ENCODE measurements at places on chromosomes 1 and 21.

DNA sequence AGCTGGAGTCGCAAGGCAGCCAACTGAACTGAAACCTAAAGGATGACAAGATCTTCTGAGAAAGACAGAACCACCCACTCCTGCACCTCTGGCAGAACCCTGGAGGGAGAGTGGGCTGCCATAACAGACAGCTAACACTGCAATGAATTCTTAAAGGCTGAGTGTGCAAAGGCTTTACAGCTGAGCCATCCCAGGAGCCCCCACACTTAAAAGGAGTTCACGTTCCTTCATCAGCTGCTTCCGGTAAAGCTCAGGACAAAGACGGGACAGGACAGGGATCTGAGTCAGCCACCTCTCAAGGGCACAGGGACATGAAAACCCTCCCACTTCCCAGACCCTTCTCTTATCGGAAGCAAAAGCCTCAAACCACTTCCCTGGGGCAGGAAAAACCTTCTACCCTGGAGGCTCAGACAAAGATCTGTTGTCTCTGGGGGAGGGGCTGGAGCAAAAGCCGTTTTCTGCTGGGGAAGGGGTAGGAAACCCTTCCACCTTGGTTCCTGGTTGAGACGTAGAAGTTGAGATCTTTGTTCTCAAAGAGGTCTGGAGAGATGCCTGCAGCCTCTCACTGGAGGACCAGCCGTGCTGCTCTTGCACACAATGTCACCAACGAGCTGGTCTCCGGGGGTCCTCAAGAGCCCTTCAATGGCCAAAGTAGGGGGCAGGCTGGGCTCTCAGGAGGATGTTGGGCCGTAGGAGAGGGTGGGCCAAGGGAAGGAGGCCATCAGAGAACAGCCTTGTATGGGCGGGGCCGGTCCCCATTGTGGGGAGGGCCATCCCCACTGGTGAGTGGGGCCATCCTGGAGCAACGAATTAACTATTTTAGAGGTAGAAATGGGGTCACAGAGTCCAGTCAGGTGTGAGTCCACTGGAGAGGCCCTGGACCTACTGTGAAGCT lies 452.4 kb downstream of the PTPRU start:
- peak; percentile 21 for DNase-seq

- no peak for DNase-seq
Measured at GRCh38 chr1:246836209-246836966, 95.4 kb downstream of the AHCTF1 start.

GRCh38 chr1:157137046-157137407 lies 1.2 kb downstream of the ETV3 start:
- no peak for DNase-seq

GRCh38 chr1:89598450-89599331 lies 34.2 kb upstream of the LRRC8C start:
- DNase-seq = no peak

DNA sequence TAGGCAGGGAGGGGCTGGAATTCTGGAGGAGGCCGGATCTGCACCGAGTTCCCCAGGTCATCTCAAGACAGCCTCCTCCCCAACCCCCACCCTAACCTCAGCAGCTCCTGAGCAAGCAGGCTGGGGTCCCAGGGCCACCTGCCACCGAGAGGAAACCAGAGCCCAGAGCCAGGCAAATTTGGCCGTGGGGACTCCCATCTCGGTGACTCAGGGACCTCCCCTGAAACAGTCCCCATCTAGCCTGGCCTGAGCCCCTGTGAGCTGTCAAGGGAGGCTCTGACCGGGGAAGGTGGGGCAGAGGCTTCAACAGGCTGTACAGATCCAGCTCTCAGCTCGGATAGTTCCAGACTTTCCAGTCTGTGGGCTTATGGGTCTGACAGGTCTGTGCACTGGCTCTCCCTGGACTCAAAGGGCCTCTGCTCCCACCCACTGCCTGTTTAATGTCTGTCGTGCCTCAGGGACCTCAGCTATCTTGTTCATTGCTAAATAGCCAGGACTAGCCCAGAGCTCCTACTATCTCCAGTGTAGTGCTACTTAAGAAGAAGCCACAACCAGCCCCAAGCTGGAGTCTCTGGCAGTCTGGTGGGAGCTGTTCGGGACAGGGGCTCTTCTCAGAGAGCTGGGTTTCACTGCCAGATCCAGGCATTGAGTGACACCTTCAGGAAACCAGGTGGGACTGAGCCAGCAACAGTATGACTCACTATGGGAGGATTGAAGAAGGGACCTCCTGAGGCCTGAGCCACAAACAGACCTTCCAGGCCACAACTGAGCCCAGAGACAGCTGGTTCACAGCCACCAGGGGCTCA lies 25.6 kb downstream of the MATN1 start:
- no peak for DNase-seq

GRCh38 chr1:209406168-209406567 lies 177.3 kb upstream of the CAMK1G start:
- DNase-seq = no peak

DNA sequence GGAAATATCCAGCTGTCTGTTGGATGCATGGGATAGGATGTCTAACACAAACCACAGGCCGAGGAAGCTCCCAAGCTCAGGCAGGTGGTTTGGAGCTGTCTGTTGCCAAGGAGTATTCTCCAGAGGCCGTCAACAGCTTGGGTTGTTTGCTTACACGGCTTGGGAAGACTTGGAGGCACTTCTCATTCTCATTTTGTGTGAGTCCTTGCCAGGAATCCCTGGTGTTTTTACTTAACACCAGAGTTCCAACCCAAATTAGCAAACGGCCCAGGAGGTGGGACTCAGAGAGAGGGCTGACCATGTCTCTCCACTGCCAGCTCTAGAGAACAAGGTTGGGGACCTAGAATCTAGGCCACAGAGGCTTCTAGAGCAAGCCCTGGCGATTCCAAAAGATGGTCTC lies 72.7 kb upstream of the FAM20B start:
- DNase-seq = no peak

DNA sequence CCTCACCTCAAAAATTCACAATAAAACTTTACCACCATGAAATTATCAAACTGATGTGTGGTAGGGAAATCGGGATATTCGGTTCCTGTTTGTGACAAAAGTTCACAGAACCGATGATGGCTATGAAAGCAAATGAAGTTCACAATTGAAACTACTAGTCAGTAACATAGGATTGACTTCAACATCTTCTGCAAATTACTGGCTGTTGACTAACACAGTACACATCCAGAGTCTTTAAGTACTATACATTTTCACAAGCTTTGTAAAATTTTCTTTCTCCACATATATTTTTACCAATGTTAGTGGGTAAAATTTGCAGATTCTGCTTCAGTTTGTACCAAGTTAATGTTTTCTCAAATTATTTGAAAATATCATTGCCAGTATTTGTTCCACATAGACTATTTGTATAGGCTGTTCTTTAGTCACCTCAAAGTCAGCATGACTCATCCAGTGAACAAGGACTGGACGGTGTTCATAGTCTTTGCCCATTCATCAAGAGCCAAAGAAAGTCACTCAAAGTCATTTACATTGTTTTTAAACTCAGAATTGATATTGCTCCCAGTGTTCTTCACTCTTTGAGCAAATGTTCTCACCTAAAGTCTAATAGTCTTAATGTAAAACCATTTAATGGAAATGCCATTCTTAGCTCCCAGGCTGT lies 213.4 kb downstream of the USP25 start:
- DNase-seq = no peak

GRCh38 chr1:5369223-5369622 lies 623.0 kb downstream of the NPHP4 start:
- DNase-seq = no peak

- DNase-seq = no peak
Measured at GRCh38 chr1:60108196-60108595, 34.6 kb upstream of the C1orf87 start.

GRCh38 chr1:26361605-26362122 lies 7.7 kb upstream of the CRYBG2 start:
- DNase-seq = no peak

DNA sequence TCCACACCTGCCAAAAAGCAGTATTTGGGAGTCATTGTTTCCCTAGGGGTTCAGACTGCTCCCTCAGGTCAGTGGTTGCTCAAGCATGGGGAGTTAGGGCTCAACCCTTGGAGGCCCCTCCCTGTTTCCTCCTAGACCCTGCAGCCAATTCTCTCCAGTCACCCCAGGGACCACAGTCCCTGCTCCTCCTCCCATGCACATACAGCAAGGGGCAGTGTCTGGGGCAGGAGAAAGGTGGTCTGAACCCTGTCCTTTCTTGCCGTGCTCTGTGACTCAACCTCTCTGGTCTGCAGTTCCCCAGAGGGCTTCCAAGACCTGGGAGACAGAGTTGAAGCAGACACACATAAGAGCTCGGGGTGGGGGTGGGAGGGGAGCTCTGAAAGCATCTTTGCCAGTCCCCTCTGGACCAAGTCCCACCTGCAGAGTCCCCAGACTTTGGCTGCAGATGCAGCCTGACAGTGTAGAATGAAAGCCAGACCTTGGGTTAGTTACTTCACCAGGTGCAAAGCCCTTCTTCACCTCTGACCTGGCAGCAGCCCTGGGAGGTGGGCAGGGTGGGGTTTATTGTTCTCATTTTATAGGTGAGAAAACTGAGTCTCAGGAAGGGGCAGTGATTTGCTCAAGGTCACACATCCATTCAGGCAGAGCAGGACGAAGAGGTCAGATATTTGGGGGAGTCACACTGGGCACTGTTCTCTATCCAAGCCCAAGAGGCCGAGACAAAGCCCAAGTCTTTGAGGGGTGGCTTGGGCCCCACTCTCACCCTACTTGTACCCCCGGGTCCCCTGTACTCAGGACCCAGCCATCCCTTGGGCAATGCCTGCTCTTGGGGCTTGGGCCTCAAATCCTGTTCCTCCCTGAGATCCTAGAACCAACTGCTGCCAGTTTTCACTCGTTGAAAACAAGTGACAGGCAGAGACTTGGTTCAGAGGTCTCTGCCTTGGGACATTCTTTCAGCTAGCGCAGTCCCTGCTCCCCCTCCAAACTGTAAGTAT lies 748 bp downstream of the PDZK1IP1 start:
- no peak for DNase-seq

DNA sequence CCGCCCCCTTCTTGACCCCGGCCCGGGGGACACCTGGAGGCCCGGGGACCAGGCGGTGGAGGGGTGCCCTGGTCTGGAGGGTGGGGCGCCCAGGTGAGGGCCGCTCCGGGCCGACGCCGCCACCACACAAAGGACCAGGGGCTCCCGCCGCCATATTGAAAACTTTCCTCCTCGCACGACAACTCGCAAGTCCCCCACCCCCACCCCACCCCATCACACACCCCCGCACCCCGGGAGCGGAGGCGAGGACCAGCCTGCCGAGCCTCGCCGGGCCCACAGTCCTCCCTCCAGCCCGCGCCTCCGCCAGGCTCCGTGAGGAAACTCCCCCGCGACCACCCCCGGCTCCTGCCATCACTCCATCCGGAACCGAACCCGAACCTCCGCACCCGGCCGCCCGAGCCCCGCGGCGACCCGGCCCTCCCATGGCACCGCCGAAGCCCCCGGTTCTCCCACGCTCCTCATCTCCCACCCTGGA lies 733 bp downstream of the KDM5B start:
- peak; percentile 45 for DNase-seq

- no peak for DNase-seq
Measured at GRCh38 chr1:77316966-77317365, 35.1 kb downstream of the AK5 start.

DNA sequence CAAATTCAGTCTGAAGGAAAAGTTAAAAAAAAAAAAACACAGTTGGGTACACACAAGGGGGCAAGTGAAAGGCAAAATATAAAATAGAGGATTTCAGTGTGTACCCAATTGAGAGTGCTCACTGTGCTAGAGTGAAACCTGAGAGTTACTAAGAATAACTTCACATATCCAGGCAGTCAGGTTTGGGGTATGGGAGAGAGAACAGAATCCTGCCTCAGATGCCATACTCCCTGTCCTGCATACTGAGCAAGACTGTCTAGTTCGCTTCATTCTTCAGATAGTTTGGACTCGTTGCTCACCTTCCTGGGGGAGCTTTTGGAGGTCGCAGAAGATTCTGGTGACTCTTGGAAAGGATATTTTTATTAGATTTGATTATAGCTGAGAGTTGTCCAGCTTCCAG lies 20.4 kb downstream of the CEP85 start:
- no peak for DNase-seq

- no peak for DNase-seq
Measured at GRCh38 chr1:98028800-98029199, 108.0 kb upstream of the DPYD start.

GRCh38 chr1:90821788-90822359 lies 104.8 kb upstream of the BARHL2 start:
- DNase-seq = no peak

- DNase-seq = no peak
Measured at GRCh38 chr1:107138166-107138565, 2.7 kb upstream of the NTNG1 start.

DNA sequence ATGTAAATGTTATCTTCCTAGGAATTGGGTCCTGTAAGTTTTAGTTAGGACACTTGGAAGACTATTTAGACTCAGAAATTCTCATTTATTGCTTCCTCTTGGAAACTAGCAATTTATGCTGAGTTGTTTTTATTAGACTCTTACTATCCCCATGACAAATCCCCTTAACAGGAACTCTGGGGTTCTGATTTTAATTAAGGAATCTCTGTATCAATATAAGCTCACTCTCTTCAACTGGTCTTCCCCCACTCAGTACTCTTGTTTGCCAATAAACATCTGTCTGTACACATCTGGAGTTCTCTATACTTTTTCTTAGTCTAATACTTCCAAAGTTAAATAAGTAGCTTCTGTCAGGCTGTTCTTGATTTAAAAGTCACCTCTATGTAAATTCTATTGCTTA lies 64.1 kb upstream of the TBX15 start:
- no peak for DNase-seq

- DNase-seq = no peak
Measured at GRCh38 chr1:212514782-212515181, 82.1 kb downstream of the NENF start.

DNA sequence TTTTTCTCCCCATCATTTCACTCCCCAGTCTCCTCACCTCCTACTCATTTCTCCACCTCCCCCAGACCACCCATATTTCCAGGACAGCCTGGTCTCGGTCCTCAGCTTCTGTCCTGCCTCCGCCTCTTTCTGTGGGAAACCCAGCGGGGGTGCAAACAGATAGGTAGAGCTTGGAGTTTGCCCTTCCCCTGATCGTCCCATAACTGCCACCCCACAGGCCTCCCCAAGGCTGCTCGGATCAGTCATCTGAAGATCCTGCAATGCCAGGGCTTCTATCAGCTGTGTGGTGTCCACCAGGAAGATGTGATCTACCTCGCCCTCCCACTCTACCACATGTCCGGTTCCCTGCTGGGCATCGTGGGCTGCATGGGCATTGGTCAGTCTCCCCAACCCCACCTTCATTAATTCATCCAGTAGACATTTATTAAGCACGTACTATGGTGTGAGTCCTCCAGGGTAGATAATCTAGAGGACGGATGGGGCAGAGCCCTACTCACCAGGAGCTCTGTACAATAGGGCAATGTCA lies 1.7 kb downstream of the SLC27A3 start:
- DNase-seq = no peak

GRCh38 chr1:173190101-173190936 lies 16.8 kb downstream of the TNFSF4 start:
- DNase-seq = no peak

All from stimulated activated CD4-positive, alpha-beta T cell treated with anti-CD3 and anti-CD28 coated beads, TNF-alpha, amount 100 ng/mL, for 48 hours (primary cell).